ENCODE measurements at places on chromosomes 11 and 22.

DNA sequence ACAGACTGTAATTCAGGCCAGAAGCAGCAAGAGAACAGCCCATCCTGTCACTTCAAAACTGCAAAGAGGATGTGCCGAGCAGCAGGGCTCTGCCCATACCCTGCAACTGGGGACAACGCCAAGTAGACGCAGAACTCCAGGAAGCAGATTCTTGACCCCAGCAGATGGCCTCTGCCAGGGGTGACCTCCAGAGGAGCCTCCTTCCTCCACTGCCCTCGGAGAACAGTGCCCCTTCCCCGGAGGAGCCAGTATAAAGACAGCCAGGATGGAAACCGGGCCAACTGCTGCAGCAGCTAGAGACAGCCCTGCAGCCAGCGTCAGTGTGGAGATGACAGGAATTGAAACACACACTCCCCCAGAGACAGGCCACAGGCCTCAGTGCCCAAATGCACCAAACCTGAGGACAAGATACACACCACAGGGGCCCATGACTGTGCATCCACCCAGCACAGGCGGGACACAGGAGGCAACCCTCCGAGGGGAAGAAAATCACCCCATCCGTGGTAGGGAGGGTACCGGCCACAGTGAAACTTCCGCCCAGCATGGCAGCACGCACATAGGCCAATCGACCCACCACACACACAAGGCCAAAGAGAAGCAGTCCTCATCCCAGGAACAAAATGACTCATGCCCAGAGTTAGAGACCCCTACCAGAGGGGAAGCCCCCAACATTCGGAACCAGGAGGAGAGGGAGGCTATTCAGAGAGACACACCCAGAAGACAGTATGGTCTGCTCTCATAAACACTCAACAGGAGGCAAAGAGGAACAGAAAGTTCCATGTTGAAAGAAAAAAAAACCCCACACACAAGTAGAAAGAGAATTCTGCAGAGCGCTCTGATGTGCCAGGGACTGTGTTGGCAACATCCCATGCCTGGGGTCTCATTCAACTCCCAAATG, 5.6 kb downstream of the AHNAK start:
- peak; percentile 64 for DNase-seq

- no peak for DNase-seq
Observed at GRCh38 chr11:113189909-113190667, 124.3 kb upstream of the TTC12 start.

- peak; percentile 31 for DNase-seq
Observed at GRCh38 chr11:65786786-65787636, at the start of gene OVOL1. TSS of gene OVOL1 (plus strand) at chr11:65787063. CDS start at chr11:65787374, 311 bp downstream.

- no peak for DNase-seq
Observed at GRCh38 chr11:129657866-129658525, 157.7 kb upstream of the TMEM45B start.

DNA sequence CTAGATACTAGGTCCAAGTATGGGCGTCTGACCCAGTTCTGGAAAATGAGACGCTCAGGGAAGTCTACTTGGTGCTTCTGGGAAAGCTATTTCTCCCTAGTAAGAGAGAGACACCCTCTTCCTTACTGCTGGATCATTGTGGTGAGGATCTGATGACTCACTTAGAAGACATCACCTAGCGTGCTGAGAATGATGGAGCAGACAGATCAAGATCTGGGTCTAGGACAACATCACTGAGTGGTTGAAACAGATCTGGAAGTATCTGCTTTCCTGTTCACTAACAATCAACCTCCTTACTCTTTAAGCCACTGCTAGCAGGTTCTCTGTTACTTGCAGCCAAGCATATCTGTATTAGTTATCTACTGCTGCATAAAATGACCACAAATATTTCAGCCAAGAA, 38.3 kb upstream of the HMGXB4 start:
- no peak for DNase-seq

DNA sequence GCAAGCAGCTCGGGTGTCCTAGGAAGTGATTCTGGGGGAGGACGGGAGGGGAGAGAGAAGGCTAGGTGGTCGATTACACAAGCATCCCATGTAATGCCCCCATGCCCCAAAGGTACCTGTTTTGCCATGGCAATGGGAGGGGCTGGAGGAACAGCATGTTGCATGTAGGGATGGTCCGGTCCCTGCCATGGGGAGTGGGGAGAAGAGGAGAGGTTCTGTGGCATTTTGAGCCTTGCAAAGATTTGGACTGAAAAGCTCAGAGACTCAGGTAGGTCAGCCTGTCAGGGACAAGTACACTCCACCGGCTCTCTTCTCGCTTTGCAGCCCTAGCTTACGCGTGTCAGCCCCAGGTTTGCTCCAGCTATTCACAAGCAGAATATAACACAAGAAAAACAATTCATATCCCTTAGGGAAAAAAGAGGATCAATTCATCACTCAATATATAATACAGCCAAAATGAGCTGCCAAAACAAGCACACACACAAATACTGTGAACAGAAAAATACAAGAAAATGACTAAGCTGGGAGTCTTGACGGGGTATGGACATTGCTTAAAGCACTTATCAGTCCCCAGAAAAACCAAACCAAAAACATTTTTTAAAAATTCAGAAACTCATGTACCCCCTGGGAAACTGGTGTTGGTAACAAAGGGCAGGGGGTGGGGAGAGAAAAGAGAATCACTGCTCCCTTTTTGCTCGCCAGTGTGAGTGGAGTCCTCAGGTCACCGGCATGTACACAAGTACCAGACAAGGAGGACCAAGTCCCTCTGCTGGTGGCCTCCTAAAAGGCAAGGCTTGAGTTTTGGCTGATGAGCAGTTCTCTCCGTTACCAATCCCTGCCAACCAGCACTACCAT, 21.6 kb downstream of the APOL5 start:
- no peak for DNase-seq

DNA sequence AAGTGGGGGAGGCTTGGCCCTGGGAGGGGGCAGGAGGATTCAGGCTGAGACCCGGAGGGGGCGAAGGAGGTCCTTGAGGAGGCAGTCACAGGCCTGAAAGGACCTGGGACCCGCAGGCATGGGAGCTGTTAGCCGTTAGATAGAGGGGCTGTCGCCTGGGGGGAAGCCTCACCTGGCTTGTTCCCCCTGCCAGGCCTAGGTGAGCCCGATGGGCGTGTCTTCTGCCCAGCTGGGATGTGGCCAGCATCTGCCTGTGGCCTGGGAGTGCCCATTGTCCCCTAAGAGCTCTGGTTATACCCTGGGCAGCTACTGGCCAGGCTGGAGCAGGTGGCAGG, 1.8 kb upstream of the DUSP8 start:
- DNase-seq: no peak

GRCh38 chr22:35552196-35552842, 11.7 kb downstream of the RASD2 start:
- peak; percentile 42 for DNase-seq

GRCh38 chr11:83951521-83951920, 665.4 kb upstream of the CCDC90B start:
- no peak for DNase-seq

GRCh38 chr11:57322256-57323166, 2.2 kb downstream of the TNKS1BP1 start:
- no peak for DNase-seq

DNA sequence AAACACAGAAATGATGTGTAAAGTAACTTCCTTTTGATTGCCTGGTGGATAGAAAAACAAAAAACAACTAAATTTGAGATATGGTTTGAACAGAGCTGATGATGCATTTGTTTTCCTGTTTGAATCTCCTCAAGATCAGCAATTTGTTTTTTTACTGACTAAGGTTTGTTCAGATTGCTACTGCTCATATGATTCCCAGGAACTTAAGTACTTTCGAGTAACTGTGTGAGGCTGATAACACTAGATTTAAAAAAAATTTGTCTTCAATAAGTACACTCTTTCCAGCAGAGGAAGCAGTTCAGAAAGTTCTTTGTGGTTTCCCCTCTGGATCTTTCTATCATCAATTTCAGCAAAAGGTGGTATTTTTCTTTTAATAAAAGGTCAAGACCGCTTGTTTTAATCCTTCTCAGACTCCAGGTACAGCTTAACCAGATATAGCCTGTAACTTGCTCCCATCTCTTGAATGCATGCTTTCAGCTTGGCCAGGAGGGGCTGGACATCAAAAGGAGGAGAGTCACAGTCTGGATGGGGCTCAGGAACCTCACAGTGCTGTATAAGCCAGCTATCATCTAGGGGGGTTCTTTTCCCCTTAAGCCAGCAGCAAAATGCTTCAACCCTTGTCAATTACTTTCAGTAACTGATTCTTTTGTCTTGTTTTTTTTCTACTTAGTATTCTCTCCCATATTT, 12.3 kb upstream of the MS4A6E start:
- no peak for DNase-seq

GRCh38 chr11:76639621-76640020, 30.9 kb downstream of the LRRC32 start:
- no peak for DNase-seq

DNA sequence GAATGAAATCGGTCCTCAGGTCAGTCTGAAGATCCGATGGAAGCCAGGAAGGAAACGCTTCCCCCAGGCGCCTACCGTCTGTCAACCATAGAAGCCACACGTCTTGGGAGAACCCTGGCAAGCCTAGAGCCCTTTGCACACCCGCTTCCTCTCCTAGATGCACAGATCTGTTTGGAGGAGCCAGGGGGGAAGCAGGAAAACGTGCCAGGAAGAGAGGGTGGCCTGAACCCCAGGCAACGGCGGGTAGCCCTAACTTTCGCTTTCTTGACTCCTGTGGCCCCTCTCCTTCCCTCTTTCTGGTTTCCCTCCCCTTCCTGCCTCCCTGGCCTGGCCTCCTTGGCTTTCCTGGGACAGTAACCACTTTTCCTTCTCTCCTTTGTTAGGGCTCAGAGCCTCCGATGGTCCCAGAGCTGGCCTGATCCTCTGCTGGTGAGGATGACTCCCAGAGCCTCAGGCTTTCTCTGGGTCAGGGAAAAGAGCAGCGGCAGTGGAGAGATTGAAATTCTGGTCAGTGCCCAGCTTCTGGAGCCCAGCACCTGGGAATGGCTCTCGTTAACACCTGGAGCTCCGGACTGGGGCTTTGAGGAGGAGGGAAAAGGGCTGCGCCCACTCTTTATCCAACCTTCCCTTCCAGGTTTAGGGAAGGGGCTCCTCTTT, 2.1 kb downstream of the FXYD6 start:
- no peak for DNase-seq

GRCh38 chr22:37625737-37626136, 13.7 kb upstream of the SH3BP1 start:
- no peak for DNase-seq

DNA sequence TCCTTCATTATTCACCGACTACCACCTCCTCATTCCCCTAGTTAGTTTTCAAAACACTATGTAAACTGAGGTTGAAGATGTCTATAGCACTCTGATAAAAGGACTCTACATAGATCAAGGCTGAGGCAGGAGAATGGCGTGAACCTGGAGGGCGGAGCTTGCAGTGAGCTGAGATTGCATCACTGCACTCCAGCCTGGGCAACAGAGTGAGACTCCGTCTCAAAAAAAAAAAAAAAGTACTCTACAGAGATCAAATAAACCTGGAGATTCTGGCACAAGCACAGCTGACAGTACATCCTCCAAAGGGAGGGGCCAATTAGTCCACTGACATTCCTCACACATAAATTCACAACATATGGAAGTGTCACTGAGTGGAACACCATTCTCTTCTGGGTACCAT, 31.0 kb downstream of the TSG101 start:
- no peak for DNase-seq

- DNase-seq: no peak
Observed at GRCh38 chr11:63080682-63081081, 63.3 kb downstream of the SLC22A24 start.

GRCh38 chr11:6414874-6415328, 4.0 kb downstream of the APBB1 start:
- no peak for DNase-seq

DNA sequence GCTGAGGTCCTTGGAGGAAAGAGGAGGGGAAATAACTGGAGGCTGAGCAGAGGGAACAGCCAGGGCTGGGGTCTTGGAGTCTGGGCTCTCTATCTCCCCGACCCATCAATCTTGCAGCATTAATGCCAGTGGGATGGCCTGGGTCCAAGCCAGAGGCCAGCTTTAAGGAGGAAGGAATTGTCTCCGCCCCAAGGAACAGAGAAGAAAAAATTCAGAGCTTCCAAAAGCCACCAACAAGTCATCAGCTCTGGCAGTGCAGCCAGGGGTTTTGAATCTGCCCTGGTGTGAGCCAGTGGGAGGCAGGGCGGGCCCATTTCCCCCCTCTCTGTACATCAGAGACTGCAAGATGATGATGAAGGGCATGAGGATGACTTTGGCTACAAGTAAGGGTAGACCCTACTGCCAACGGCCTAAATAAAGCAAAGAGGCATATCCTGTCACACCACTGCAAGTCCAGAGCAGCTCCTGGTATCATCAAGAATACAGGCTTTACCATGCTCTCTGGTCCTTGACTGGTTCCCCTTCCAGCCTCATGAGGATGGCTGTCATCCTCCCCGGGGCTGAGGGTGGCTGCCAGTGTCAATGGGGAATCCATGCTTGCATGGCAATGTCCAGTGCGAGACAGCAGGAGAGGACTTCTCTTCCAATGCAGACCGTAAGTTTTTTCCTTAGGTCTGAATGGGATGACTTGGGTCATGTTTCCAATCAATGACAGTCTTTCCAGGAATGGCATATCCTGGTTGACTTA, 34.4 kb downstream of the LRRC32 start:
- DNase-seq: no peak

Data from activated B cell treated with CpG ODN at 0.5 μM for 24 hours (primary cell).